Activated T-helper 1 cell treated with anti-CD3 and anti-CD28 coated beads, Interleukin-12 subunit alpha, Interleukin-12 subunit beta, Interleukin-2, Interleukin-4 antibody, amounts not matched to agents 30 ng/mL and 10 ng/mL and 1 ng/mL, durations not matched to agents 14 hours and 24 hours and 36 hours (primary cell): ENCODE measurements at places on chromosomes 13 and 19. TPM values are rescaled to one million over a fixed set of nuclear protein-coding genes. Genes with fewer than 3 reads are reported as not detected.

GPR12 gene
- total RNA-seq = not detected in 2 replicates

ITGBL1 gene
- total RNA-seq = not detected in 2 replicates

SHC2 gene
- total RNA-seq = not detected in 2 replicates

GRCh38 chr19:10836479-10837330 lies 693 bp upstream of the TMED1 start:
- DNase-seq = peak; percentile 77

GRCh38 chr13:109606520-109606919 lies 179.9 kb downstream of the IRS2 start:
- no peak for DNase-seq

GRCh38 chr19:14411938-14412245 lies 7.2 kb downstream of the DDX39A start:
- no peak for DNase-seq

DNA sequence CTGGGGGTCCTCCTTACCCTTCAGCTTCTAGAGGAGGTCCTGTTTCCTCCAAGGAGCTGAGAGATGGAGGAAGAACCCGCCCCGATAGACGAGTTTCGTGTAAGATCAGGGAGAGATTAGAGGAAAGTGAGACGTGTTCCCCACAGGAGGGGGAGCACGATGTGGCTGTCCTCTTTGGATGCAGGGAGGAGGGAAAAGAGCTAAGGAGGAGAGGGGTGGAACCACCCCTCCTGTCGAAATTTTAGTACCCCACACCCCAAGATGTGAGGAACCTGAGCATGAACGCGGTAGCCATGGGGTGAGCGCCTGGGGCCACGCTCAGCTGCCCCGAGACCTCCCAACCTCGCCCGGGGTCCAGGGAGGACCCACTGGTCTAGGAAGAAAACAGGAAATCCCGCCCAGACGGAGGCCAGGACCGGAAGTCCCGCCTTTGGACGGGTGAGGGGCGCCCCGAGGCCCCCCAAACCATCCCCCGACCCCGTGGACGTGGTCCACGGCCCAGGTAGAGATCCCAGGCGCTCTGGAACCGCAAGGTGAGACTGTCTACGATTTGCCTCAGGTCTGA lies 1.2 kb downstream of the AKT1S1 start:
- DNase-seq = peak; percentile 60

DNA sequence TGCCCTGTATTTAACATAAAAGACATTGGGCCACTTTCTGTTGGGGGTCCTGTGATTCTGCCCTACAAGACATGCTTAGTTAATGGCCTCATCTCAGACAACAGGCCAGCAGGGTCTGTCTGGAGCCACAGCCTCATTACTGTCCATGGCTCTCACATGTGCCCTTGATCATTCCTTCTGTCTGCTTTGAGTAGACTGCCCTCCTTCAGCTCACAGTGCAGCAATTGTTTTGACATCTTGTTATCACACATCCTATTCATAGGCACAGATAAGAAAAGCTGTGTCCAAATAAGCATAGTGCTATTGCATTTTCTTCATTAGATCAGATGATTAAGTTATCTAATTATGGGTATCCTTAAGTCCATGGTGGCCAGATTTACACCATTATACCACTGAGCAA lies 127.9 kb downstream of the KCTD12 start:
- DNase-seq = no peak

- no peak for DNase-seq
Measured at GRCh38 chr13:103324641-103325040, 258.4 kb upstream of the SLC10A2 start.
